ENCODE measurements at places on chromosomes 2 and 18.

GRCh38 chr2:162992828-162993227 is 154.3 kb upstream of the KCNH7 start:
- DNase-seq = no peak

GRCh38 chr2:20282916-20283592 is 58.1 kb upstream of the SDC1 start:
- DNase-seq = no peak

DNA sequence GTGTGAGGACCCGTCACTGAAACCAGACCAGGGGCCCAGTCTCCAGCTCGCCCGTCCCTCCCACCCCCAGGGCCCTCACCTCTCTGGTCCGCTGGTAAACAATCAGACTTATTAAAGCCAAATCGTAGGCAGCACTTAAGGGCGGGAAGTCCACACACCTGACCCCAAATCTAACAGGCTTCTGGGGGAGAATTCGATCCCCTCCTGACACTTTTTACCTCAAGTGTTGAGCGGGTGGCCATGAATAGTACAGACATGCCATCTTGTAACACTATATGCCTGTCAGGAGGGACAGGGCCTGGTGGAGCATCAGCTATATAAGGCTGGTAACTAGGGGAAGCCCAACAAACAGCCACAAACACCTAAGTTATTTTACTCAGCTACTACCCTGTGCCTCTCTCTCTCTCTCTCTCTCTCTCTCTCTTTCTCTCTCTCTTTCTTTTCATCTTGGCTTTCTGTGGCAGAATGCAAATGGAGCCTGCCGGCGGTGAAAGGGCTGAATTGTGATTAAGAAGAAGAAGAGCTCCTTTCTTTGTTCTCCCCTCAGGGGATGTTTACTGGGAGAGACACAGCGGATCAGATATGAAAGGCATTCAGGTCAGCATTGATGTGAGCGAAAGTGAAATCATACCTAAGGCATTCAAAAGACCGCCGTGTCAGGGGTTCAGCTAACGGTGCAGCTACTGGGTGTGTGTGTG is 9.5 kb downstream of the ZEB2 start:
- no peak for DNase-seq

GRCh38 chr2:148813603-148814065 is 61.4 kb upstream of the KIF5C start:
- DNase-seq = no peak

- DNase-seq = peak; percentile 55
These were observed 54.8 kb upstream of the CCDC178 start for GRCh38 chr18:33495278-33495677.

- DNase-seq = no peak
These were observed 133.5 kb downstream of the ASB1 start for GRCh38 chr2:238560234-238560633.

DNA sequence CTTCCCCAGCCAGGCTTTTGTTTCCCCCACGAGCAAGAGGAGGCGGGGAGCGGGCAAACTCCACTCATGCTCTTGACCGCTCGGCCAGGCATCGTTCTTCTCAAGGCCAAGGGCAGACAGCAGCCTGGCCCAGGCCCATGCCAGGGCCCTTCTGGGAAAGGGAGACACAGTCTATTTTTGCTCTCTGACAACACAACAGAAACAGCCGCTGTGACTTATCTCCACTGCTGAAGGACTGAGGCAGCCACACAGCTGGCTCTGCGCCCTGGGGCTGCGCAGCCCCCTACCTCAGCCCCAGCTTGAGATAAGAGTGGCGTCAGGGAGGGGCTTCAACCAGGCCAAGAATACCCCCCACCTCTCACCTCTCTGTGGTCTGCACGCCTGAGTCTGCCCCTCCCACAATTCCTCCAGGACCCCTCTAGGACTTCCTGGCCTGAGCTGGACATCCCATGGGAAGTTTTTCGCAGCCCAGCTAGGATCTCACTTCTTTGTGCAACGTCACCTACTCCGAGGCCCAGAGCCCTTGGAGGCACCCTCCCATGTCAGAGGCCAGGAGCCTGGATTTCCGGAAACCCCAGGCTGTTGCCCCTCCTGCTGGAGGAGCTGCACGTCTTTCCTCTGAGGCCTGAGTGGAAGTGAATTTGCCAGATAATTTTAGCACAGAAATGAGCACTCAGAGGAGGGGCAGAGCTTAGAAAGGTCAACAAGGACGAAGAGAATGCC is 118.9 kb upstream of the OTOS start:
- DNase-seq = no peak

- no peak for DNase-seq
These were observed 804.7 kb upstream of the PIK3C3 start for GRCh38 chr18:41150316-41150715.

DNA sequence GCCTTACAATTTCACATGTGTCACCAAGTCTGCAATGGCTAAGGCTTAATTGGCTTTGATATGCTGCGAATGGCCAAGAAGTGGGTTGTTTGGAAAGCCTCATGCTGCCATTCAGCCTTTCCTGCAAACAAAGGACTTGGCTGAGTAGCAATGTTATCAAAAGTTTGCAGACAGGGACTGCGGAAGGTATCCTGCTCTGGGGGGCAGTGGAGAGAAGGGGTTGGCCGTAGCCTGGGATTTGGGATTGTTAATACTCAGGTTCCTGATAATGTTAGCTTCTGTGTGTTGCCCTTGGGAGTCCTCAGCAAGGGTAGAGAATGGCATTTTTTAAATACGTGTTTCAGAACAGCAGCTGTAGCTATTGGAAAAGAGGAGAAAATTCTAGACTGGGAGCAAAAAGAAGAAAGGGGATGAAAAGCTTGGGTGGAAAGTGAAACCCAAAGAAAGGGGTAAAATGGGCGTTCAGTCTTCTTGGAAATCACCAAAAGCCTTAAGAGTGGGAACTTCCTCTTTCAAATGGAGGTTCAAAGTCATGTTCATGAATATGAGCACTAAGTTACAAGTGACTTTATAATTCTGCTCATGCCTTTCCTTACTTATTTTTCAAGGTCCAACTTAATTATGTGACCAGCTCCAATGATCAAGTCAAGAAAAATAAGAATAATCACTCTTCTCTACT is 325.1 kb downstream of the RNF144A start:
- DNase-seq = no peak

DNA sequence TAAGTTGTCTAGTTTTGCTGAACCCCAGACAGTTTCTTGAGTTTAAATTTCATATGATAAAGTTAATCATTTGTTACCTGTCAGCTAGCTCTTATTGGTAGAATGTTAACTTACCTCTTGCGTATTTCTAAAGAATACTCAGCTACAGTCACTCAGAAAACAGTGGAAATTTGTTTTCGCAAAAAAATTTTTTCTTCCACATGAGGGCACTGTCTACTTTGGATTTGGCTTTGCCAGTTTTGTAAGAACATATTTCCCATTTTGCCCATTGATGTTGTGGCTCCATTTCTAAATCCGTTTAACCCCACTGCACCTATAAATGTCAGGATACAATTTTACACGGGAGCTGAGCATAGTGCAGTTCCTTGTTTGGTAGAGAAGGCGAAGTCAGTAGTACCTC is 19.1 kb upstream of the GCFC2 start:
- peak; percentile 22 for DNase-seq

DNA sequence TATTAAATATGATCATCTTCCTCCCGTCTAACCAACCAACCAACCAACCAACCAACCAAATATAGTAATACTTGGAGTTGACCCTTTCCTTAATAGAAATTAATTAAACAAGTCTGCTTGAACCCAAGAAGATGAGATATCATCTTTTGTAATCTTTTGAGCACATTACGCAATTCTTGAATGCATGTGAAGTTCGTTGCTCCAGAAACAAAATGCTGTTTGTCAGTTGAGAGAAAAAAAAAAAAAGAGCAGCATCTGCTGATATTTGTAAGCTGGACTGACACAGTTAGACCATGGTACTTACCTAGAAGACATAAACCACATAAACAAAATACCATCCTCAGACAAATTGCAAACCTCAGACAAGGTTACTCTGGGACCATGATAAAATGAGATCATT is 9.2 kb upstream of the SERPINB2 start:
- no peak for DNase-seq

GRCh38 chr2:224308272-224308911 is 93.5 kb downstream of the FAM124B start:
- DNase-seq = no peak
